Activated CD4-positive, alpha-beta T cell treated with anti-CD3 and anti-CD28 coated beads, Interleukin-2, Interleukin-4, amounts not matched to agents 100 ng/mL and 50 ng/mL, durations not matched to agents 16 hours and 8 hours (primary cell): ENCODE measurements at places on chromosomes 7 and 10.

- DNase-seq: no peak
Measured at GRCh38 chr7:112481833-112482670, 1.3 kb downstream of the LSMEM1 start.

- no peak for DNase-seq
Measured at GRCh38 chr10:66176772-66177171, 749.1 kb upstream of the LRRTM3 start.

DNA sequence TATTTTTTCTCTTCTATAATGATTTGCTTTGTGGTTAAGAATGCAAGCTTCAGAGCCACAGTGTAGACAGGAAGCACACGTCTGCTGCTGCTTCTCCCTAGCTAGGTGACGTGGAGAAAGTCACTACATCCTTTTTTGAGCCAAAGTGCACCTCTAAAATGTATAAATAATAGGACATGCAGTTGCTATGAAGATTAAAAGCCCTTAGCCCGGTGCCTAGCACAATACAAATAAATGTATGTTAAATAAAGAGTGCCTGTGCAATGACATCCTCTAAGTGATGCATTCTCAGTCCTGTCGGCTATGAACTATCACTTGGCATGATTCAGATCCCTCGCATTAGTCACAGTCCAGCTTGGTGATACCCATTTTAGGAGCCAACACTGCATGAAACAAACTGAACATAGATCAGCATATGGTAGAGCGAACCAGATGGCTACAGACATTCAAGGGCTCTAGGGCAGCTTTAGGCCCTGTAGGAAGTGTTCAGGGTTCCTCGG is 4.8 kb upstream of the TRDMT1 start:
- DNase-seq: peak; percentile 75

- DNase-seq: no peak
Measured at GRCh38 chr7:29442146-29442545, 121.5 kb upstream of the PRR15 start.
